ENCODE measurements at places on chromosomes 1 and 21.

GRCh38 chr21:19340303-19340702 is 936.7 kb upstream of the TMPRSS15 start:
- no peak for DNase-seq

DNA sequence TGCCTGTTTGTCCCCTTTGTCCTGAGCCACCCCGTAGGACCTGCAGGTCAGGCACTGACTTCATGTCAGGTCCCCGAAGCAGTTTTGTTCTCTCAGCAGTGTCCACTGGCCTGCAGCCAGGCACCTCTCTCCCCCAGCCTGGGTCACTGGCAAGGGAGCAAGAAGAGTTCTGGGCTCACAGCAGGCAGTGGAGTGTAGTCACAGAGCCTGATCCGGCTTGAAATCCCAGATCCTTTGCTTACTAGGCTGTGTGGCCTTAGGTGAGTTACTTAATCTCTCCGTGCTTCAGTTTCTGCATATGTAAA is 34.2 kb downstream of the L1TD1 start:
- no peak for DNase-seq

DNA sequence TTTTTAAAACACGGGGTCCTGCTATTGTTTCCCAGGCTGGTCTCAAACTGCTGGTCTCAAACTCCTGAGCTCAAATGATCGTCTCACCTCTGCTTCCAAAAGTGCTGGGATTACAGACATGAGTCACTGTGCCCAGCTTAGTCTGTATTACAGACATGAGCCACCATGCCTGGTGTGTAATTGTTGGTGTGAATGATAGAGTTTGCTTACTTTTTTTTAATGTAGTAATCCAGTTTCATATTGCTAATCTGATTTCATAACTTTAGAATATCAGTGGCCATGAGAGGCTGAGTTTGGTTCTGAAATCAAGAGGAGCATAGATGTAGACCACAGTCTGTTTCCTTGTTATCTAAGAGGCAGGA is 3.4 kb downstream of the EPB41 start:
- DNase-seq = peak; percentile 58

DNA sequence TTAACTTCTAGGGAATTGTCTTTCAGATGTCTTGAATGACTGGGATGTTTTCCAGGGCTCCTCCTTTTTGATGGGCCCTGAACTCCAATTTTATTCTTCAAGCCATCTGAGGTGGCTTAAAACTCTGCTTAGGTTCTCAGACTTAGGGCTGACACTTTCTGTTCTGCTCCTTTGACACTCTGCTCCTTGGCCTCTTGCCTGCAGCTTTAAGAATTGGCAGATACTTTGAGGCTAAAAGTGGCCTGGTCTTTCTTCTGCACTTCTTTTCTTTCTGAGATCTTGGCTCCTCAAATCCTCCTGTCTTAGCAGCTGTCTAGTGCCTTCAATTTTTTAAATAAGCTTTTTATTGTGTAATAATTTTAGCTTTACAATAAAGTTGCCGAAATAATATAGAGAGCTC is 294.6 kb downstream of the RPS6KC1 start:
- no peak for DNase-seq

- peak; percentile 95 for DNase-seq
These were observed 60.5 kb upstream of the CR2 start for GRCh38 chr1:207393610-207394009.
